ENCODE measurements at places on chromosomes 6 and 20.

GRCh38 chr6:10886691-10887502 is at the start of gene SYCP2L:
Gene SYCP2L, plus strand, starts transcription at chr6:10887052. Its CDS starts 75 bp downstream, at chr6:10887127.
- DNase-seq, result no peak

DNA sequence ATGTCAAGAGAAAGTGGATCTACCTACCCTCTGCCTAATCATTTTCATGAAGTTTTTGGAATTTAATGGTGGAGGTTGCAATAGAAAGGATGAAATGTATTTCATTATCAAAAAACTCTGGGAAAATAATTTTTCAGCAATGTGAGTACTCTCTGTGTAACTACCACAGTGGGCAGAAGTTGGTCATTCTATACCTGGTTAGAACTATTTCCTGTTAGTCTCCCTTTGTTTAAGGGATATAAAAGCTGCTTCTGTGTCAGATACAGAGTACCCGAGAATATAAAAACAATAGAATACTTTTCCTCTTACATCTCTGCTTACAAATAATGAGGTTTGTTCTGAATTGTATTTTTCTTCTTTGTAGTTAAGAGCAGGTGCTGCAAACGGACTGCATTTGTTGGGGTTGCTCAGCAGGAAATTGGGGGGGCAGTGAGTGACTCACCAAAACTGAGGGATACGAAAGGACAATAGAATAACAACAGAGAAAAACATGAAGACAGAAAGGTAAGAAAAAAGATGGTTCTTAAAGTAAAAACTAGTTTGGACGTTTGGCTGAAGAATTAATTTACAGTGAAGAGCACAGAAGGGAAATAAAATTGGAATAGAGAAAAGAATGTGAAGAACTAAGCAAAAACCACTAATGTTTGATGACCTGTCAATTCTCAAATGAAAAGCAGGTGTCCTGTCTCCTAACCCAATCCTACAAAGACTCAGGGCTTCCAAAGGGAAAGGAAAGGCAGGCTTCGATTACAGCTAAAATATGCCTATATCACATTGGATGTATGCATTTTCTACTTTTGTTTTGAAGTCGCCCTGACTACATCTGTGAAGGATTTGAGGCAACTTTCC is 703.1 kb downstream of the RFPL4B start:
- DNase-seq, result no peak

GRCh38 chr6:27078734-27079357 is 168.7 kb upstream of the PRSS16 start:
- DNase-seq, result no peak

- DNase-seq, result no peak
Measured at GRCh38 chr6:163999475-164000125, 585.1 kb downstream of the QKI start.

GRCh38 chr6:136318676-136319075 is 29.0 kb upstream of the BCLAF1 start:
- DNase-seq, result no peak

GRCh38 chr6:134816300-134816699 is 133.6 kb downstream of the ALDH8A1 start:
- no peak for DNase-seq
